Esophagus squamous epithelium (tissue), 5 donors: ENCODE measurements at places on chromosomes 7 and 10.

DNA sequence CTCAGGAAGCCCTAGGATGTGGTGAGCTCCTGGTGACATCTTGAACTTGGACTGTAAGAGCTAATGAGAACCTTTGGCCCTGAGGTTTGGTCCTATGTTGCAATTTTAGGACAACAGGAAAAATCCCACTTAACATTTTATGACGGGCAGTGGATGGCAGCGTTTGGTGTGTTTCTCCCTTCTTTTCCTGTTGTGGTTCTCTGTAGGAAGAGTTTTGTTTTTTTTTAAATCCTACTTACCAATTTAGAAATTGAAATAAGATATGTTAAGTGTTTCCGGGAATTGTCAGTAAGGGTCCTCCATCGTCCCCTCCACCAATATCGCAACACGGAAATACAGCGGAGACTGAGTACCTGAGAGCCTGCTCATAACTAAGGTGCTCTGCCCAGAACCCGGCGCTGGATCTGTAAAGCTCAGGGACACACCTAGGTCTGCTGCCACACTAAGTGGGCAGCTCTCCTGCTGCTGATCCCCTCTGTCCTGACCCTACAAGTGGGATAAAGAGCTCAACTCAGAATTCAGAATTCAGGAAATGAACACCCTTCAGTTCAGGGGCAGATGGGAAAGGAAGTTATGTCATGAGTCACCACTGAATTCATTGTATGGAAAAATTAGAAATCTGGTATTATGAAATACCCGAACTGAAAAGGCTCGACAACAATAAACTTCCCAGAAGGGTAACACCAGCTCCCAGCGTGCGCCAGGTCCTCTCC is 9.1 kb upstream of the PROSER2 start:
- DNase-seq = no peak

DNA sequence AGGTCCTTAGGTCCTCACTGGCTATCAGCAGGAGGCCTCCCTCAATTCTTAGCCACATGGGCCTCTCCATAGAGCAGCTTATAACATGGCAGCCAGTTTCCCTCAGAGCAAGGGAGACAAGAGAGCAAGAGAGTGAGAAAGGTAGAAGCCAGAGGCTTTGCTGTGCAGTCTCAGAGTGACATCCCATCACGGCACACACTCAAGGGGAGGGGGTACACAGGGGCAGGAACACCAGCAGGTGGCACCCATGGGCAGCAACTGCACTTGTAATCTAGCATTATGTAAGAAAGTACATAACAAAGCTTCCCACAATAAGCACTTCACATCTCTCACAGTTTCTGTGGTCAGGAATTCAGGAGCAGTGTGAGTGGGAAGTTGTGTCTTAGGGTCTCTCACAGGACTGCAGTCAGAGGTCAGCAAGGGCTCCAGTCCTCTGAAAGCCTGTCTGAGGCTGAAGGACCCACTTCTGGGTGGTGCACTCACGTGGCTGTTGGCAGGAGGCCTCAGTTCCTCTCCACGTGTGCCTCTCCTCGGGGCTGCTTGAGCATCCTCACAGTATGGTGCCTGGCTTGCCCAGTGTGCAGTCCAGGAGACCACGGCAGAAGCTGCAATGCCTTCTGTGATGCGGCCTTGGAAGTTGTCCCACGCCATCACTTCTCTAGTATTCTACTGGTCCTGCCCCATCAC is 159.4 kb downstream of the OAT start:
- DNase-seq = no peak

DNA sequence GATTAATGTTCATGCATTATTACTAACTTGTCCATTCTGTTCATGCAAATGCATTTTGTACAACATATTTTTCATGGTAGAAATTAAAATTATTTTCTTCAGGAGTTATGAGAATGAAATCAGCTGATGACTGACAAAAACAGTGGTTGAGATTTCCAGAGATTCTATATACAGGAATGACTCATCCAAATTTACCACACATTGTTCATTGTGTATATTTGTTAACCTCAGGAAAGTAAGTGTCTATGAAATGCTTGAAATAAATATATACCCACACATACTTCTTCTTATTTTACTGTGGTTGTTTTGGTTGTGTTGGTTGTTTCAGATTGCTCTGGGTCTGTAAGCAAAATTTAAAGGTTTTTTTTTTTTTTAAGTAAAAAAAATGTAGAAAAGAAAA is 108.1 kb upstream of the SP8 start:
- no peak for DNase-seq

GRCh38 chr10:63462442-63462841 is 3.3 kb downstream of the JMJD1C start:
- DNase-seq = no peak

DNA sequence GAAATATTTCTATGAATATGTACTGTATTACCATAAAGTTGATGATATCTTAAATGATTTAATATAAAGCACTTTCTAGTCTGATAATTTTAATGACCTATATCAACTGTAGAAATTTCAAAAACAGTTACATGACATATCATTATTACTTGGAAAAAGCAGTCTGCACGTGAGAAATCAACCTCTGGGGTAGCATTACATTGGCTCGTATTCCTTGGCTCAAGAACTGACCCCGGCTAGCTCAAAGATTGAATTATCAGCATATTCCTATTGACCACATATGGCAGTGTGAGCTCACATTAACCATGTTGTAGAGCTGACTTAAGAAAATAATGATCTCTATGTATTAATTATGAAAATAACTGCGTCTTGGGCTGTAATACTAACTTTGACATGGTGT is 139.3 kb downstream of the PTN start:
- DNase-seq = no peak

DNA sequence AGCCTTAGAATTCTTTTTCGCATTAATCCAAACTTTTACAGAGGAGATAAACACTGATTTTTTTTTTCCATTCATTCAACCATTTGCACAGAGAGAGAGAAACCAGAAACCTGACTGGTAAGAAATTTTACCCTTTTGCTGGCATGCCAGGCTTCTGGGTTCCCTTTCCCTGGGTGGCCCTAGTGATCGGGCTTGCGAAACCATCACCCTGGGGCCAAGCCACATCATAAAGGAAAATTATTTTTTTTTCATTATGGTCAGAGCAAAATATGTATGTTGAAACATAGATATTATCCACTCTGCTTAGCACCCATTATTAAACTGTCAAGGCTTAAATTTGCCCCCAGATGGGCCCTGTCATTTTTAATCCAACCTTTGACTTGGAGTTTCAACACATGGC is 55.4 kb upstream of the INHBA start:
- no peak for DNase-seq

DNA sequence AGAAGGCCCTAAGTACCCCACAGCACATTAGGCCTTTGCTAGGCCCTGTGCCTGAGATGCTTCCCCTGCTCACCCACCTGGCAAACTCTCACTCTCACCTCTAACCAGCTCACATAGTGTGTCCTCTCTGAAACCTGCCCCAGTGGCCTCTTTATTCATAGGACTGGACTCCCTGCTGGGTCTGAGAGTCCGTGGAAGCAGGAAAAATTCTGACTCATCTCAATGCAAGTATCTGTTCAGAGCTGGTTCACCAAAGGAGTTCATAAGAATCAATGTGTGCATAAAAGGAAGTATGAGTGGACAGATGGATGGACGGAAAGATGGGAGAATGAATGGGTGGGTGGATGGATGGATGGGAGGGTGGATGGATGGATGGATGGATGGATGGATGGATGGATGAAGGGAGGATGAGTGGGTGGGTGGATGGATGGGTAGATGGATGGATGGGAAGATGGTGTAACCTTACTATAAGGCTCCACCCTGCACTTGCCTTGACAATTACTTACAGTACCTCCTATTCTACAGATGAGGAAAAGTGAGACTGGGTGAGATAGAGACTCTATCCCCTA is 111.2 kb upstream of the ZMIZ1 start:
- DNase-seq = no peak

DNA sequence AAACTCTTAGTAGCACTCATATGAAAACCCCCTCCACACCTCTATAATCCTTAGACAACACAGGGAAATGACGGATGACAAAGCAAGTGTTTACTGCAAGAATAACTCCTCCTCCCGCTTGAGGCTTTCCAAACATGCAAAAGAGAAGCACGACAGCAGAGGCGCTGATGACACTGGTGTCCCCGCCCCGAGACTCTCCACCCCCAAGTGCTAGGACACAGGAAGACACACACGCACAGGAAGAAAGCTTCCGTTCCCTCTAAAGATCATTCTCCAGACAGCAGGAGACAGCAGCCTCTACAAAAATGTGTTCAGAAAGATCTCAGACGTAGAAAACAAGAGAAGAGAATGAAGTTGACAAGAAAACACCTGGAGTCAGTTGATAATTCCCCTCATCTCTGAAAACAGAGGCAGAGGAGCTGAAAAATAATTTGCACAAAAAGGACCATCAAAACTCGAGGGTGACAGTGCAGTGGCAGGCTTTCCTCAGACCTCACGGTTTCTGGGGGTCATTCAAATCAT is 90.2 kb downstream of the DLG5 start:
- no peak for DNase-seq

GRCh38 chr10:76899490-76899889 is 738.1 kb downstream of the KCNMA1 start:
- DNase-seq = no peak

GRCh38 chr10:3054183-3054850 is 13.0 kb upstream of the PFKP start:
- no peak for DNase-seq

GRCh38 chr10:22475651-22476600 is 130.6 kb downstream of the SPAG6 start:
- DNase-seq = no peak

GRCh38 chr10:26486990-26487850 is 49.1 kb downstream of the APBB1IP start:
- no peak for DNase-seq

GRCh38 chr10:130231251-130231741 is 95.1 kb downstream of the GLRX3 start:
- DNase-seq = no peak

DNA sequence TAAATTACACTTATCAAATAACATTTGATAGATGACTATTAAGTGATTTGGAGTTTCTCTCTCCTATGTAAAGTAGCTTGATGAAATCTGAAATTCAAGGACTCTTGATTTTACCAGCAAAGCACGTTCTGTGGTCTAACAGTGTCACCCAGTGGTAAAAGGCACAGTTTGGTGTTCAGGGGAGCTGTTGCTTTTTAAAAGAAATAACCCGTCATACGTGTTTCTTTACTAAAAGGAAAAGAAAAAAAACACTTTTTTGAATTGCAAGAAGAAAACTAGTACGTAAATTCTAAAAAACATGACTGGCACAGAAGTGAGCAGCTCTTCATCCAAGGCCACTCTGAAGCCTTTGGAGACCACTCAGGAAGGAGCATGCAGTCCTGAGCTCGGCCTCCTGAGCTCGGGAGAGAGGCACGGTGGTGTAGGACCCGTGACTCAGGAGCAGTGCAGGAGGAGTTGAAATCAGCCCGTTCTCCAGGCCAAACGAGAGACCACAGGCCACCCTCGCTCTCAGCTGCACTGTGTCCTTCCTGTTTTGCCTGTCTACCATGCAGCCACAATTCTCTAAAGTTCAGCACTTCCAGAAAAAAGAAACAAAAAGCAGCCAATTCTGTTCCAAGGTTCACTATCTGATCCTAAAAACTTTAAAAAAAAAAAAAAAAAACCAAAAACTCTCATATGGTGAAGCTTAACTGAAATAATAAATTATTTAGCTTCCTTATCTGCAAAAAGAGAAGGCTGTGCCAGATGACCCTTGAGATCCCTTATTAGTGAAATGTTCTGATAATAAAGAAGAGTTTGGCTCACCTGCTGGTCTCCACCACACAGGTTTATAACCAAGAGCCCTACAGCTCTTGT is 212.6 kb upstream of the FRMD4A start:
- DNase-seq = no peak

GRCh38 chr10:111150691-111151090 is 73.9 kb downstream of the ADRA2A start:
- no peak for DNase-seq

DNA sequence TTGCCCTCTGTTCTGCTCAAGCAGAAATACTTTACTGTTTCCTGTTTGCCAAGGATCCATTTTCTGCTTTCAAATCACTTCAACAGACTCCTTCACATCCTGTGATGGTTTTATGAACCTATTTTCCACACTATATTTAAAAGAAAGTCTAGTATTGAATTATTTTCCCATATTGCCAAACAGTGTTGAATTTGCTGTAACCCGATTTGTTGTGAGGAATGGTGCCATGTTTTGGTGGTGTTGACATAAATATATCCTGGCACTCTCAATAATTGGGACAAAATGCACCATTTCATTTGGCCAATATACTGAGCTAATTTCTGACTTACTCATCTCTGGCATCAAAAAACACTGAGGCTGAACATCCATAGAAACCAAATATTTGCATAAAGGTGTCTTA is 615.4 kb upstream of the SEMA3D start:
- no peak for DNase-seq

DNA sequence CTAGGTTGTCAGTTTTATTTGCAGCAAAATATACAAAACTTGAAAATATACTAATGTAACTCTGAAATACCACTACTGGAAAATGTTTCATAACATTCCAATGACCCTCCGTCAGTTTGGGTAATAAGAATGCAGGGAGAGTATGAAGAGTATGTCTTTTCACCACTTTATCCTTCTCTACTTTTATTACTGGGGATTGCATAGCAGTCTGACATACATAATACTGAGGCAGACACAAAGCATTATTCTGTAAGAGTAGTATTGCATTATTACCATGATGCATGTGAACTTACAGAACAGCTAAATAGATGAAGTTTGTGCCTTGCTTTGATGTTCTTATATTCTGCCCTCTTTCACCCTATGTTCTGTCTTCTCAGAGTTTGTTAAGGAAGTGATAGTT is 151.8 kb upstream of the TPK1 start:
- DNase-seq = no peak

GRCh38 chr7:150657526-150657925 is 25.3 kb upstream of the GIMAP6 start:
- DNase-seq = no peak

DNA sequence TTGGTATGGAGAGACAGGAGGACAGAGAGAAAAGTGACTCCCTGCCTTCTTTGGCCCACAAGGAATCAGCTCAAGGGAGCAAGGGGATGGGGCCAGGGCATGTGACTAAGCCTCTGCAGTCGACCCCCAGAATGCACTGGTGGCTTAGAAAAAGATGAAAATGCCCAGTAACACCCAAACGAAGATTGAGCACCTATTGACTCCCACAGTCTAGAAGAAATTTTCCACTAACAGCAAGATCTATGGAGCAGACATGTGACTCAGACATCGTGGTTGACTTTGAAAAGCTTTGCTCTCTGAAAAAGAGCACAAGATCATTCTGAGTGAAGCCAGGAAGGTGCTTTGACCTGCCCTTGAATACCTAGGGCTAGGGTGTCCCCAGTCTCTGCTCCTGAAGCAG is 586.0 kb downstream of the CALN1 start:
- no peak for DNase-seq

GRCh38 chr7:50436133-50436806 is 13.9 kb downstream of the FIGNL1 start:
- no peak for DNase-seq

DNA sequence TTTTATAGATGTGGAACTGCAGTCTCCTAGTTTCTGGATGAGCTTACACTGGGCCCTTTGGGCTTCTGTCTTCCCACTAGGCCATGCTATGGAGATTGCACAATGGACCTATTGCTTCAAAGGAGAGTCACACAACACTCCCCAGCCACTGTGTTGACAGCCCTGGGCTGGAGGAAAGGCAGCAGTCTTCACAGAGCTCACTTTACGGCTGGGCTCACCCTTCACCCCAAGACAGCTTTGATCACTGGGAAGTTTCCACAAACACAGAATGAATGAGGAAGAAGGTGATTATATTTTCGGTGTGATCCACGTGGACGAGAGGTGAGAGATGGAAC is 92.7 kb upstream of the GDF10 start:
- DNase-seq = no peak
